GM06990 (cell line): ENCODE measurements at places on chromosomes 2 and 18.

GRCh38 chr2:178550352-178550751 lies 70.1 kb downstream of the PLEKHA3 start:
- DNase-seq = no peak

DNA sequence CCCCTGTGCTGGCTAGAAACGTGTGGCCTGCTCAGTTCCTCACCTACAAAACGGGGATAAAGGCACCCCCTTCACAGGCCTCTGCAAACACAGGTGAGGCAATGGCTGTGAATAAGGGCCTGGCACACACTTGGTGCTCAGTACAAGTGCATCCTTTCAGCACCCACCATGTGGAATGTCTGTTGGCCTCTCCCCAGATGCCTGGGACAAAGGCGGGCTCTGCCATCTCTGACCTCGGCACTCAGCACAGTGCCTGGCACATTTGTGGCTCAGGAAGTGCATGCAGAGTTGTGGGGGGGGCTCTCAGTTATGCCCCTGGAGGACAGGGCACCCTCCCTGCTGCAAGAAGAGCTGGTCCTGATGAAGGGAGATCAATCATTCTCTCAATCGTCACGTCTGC lies 224.6 kb upstream of the RAB6C start:
- DNase-seq = no peak

GRCh38 chr18:79855147-79855933 lies 57.6 kb downstream of the KCNG2 start:
- no peak for DNase-seq

GRCh38 chr2:120722246-120722567 lies 13.5 kb upstream of the GLI2 start:
- DNase-seq = no peak

DNA sequence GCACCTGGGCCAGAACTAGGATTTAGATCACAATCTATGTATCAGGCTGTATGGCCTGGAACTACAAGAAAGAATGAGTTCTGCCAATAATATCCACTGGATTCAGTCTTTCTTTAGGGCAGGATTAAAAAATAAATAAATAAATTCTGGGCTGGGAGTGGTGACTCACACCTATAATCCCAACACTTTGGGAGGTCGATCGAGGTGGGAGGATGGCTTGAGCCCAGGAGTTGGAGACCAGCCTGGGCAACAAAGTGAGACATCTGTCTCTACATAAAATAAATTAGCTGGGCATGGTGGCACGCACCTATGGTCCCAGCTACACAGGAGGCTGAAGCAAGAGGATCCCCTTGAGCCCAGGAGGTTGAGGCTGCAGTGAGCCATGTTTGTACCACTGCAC lies 8.1 kb downstream of the AMMECR1L start:
- DNase-seq = no peak

DNA sequence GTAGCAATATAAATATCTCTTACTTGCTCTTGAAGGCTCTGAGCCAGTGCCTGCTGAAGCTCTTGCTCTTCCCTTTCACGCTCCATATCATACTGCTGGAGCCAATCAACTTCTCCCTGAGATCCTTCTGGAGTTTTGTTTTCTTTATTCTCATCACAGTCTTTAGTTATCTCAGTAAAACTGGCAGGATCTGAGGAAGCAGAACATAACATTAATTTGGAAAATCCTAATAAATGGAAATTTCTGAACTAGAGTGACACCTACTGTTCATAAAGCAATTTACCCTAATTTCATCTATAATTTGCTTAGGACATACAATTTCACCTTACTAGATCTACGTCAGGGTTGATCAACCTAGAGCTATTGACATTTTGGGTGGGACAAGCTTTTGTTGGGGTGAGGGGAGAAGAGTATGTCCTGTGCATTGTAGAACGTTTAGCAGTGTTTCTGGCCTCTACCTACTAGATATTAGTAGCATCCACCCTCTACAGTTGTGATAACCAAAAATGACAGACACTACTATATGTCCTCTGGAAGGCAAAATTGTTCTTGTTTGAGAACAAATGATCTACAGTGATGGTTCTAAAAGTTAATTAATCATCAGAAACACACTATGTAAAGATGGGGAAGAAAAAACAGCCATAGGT lies 47.2 kb downstream of the VIL1 start:
- DNase-seq = no peak

GRCh38 chr2:231905026-231905425 lies 21.2 kb downstream of the NPPC start:
- DNase-seq = no peak

DNA sequence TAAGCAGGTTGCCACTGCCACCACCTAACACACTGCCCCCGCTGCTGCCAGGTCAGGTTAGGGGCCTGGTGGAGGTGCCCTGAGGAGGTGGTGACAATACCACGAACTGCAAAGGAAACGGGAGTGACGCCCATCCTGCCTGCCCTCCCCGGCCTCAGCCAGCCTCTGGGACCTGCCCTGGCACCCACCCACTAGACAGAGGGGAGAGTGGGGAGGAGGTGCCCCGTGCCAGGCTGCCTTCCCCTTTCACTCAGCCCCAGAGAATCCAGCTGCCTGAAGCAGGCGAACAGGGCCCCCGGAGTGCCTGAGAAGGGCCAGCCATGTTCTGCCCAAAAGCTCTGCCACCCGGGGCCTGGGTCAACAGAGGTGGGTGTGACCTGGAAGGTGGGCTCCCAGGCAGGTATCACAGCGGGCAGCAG lies 44.5 kb upstream of the FOSL2 start:
- DNase-seq = no peak

DNA sequence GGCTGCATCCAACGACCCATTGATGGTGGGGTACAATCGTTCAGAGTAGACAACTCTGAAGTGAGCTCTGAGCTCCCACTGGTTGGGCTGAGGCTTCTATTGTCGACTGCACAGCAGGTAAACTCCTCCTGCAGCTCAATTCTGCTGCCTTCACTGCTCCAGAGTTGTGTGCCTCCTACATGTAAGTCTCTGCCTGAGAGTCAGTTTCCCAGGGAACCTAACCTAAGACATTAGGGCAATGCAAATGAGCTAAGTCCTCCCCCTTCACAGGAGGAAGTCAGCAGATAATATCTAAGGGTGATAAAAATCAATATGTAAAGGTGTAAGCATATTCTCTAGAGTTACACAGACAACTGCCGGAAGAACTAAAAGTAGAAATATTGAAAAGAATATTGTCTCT lies 22.5 kb upstream of the ACYP2 start:
- no peak for DNase-seq

DNA sequence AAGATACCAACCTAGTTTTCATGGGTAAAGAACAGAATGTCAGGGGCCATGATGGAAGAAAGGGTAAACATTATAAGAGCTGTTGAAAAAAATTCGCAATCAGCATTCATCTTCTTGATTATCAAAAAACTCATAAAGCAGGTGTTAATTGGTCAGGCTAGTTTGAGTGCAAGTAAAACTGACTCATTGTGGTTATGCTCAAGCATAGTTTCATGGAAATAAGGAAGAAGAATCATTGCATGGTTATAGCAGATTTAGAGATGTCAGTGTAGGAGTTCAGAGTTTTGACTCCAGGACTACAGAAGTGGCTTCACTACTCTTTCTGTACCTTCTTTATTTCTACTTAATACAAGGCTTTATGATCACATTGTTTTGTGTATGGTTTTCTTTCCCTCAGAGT lies 26.9 kb upstream of the CDH19 start:
- no peak for DNase-seq

- no peak for DNase-seq
These were observed 171.1 kb upstream of the NRP2 start for GRCh38 chr2:205511221-205511620.

GRCh38 chr2:99818842-99819241 lies 323.5 kb downstream of the AFF3 start:
- DNase-seq = no peak

DNA sequence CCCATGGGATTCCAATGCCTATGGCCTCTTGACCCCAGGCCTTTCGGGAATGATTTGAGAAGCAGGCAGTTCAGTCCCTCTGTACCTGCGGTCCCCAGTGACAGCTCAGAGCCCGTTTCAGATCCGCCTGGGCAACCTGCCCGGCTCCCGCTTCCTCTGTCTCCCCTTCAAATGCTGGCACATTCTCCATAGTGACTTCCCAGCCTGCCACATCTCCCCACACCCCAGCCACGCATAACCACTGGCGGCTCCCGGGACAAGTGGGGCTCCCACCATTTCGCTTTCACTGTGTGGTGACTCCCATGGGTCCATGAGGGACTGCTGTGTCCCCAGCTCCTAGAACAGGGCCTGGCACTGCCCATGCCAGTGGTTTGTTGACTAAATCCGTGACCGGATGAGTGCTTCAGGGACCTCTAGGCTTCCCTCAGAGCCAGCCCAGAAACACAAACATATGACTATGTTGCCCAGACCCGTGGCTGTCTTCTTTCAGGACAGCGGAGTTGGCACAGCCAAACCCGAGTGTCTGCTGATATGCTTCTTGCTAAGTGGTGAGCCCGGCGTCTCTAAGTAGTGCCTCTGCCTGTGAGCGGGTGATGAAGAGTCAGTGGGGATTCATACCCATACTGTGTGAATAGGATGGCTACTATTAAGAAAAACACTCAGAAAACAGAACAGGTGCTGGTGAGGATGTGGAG lies 91.2 kb downstream of the GLI2 start:
- no peak for DNase-seq

DNA sequence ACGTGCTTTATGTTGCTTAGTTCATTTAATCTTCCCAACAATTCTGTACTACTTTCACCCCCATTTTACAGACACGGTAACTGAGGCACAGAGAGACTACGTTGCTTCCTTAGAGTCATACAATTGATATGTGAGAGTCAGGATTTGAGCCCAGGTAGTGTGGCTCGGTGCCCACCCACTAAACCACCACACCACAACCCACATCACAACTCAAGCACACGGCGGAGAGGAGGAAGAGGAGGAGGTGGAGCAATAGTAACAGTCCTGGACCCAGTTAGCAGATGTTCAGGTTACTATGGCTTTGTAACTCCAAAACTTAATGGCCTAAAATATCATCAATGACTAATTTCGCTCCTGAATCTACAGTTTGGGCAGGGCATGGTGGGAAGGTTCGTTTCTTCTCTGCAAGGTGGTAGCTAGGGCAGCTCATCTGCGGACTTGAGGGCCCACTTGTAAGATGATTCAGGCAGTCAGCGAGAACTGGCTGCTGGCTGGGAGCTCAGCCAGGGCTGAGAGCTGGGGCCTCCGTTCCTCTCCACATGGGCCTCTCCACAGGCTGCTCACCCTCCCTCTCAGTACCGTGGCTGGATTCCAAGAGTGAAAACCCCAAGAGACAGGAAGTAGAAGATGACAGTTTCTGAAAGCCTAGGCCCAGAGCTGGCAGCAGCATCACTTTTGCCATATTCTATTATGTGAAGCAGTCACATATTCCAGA lies 167.1 kb downstream of the ZFP36L2 start:
- DNase-seq = peak; percentile 63

DNA sequence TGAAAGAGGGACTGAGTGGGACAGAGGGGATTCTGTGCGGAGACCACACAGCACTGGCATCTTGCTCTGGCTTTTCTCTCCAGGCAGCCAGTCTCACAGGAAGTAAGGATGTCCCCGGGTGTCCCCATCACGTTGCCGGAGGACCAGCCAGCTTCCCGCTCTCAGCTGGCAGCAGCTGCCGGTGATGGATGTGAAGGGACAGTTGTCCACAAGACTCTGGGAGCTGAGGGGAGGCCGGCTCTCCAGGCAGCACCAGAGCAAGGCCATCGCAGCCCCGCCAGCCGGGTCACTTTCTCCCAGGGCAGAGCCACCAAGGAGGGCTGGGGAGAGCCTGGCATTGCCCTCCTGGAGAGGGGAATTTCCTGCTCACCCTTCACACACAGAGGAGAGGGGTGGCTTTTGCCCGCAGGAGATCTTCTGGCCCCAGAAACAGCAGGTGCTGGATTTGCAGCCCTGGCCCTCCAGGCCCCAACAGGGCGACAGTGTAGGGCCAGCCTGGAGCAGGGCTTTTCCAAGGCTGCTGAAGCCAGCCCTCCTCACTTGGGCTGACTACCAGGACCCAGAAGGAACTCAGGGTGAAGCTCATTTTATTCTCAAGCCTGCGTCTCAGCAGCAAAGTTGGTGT lies 24.0 kb upstream of the B3GNT7 start:
- no peak for DNase-seq

GRCh38 chr18:54238173-54238936 lies 13.9 kb upstream of the MBD2 start:
- no peak for DNase-seq

DNA sequence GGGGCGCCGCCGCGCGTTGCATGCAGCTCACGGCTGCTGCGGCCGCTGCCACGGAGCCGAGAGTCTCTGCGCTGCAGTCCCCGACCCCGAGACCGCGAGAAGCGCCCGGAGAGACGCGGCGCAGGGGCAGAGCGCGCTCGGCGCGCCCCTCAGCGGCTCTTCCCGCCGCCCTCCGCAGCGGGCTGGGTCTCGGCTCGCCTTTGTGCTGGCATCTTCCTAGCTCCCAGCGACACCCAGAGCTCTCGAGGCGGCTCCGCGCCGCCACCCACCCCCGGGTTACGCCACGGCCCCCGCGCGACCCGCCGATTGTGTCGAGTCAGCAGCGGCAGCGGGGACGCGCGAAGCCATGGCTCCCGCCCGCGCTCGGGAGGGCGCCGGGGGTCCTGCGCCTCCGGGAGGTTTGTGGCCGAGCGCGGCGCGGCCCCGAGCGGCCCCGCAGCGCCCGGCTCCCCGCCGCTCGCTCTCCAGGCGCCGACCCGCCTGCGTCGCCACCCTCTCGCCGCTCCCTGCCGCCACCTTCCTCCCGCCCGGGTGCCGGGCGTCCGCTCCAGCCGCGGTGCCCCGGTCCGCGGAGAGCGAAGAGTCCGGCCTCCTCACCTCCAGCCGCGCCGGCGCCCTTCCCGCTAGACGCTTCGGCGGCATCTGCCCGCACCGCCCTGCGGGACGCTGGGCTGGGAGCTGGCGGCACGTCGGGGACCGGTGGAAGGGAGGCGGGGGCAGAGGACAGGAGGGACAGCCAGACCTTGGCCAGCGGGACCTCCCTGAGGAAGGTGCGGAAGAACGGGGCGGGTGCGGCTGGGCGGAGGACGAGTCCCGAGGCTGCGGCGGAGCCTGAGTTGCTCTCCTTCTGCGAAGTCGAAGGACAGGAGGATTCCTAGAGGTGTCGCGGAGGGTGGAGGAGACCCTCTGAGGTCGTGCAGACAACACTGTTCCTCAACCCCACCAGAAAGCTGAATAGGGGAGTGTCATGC lies 46.3 kb upstream of the CCDC150 start:
- peak; percentile 72 for DNase-seq

DNA sequence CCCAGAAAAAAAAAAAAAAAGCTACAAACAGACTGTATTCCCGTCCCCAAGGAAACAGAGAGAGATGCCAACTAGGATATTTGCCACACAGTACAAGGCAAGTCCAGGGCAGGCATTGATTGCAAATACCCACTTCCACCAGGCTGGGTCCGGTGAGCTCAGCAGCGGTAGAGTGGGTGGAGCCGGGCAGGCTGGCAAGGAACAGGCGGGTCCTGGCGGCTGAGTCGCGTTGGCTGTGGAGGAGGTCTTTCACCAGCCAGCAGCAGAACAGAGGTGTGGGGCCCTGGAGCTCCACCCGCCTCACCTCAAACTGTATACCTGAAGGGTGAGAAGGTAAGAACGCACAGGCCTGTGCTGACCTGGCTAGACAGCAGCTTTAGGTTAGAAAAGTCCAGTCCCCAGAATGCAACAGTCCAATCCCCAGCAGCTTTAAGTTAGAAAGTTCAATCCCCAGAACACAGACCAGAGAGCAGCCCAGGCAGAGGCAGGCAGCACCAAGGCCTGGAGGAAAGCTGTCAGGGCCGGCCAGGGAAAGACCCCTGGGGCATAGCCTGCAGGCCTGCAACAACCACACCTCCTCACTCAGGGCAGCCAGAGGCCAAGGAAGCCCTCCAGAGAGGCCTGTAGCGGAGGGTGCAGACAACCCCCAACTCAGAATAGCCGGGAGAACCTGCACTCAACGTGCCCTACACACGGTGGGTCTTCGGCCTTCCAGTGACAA lies 21.9 kb upstream of the MTERF4 start:
- DNase-seq = no peak

GRCh38 chr2:171238946-171239345 lies 78.3 kb upstream of the TLK1 start:
- DNase-seq = no peak
